Smooth muscle cell of the brain vasculature (primary cell): ENCODE measurements at places on chromosomes 1 and 21.

DNA sequence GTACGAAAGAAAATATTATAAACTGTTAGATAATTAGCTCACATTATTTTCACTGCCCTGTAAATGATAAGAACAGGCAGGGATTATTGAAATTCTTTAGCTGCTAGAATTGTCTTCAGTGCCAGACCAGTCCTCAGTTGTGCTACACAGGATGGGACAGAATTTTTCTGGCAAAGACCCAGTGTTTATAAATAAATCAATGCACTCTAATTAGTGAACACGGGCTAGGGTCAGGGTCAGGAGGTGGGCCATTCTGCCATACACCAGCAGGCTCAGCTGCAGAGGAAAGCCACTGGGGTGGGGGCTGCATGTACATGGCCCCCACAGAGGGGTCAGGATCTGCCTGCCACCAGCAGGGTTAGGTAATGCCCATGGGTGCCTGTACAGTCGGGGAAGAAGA lies 6.4 kb downstream of the BCAR3 start:
- DNase-seq = no peak

GRCh38 chr1:201146626-201147390 lies 7.5 kb downstream of the TMEM9 start:
- DNase-seq = no peak

GRCh38 chr1:29259802-29260441 lies 23.6 kb downstream of the PTPRU start:
- no peak for DNase-seq

DNA sequence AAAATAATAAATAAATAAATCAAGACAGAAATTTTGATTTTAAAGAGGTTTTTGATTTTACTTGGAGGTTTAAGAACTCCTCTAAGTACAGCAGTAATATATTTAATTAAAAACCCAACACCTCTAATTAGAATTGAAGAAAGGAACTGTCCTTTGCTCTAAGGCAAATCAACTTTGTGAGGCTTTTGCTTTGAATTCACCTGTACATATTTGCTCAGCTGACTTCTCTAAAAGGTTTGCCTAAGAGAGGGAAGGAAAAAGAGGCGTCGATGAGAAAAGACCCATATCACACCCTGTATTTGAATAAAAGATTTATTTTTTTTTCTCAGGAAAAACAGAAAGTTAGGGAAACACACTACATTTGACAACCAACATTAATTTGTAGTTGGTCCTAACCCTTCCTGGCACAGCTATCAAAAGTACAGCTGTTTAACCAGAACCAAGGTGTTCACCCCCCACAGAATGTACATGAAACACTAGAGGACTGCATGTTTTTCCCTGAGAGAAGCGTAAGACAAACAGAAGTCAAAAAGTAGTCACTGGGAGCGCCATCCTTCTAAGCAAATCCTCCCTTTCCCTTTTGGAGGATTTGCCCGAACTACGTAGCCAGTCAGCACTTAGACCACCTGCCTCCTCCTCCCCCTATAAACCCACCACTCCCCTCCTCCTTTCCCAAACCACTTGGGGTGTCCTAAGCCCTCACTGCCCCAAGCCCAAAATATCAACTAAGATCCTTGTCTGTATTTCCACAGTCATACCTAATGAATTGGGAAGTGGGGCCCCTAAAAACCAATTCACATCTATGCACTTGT lies 4.9 kb downstream of the MCL1 start:
- DNase-seq = no peak

DNA sequence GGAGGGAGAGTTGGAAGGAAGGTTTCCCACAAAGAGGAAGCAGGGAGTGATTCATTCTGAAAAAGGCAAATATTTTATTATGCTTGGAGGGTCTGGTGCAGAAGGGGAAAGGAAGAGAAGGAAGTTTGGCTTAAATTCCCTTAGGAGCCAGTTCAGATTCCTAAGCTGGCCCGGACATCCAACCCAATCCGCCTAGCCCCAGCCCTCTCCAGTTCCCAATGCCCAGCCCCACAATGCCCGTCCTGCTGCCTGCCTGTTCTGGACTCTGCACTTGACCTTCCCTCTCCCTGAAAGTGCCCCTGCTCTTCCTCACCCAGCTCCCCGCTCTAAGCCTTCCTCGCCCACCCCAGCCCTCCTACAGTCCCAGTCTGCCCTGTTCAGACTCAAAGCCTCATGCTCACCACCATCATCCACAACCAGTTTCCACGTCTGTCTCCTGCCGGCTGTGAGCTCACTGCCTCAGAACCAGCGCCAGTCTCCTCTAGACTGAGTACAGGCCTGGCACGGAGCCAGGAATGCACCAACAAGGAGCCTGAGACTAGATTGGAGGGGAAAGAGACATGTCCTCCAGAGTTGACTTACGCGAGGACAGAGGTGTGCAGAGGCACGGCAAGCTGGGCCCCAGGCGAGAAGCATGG lies 18.9 kb downstream of the CAPN2 start:
- no peak for DNase-seq

DNA sequence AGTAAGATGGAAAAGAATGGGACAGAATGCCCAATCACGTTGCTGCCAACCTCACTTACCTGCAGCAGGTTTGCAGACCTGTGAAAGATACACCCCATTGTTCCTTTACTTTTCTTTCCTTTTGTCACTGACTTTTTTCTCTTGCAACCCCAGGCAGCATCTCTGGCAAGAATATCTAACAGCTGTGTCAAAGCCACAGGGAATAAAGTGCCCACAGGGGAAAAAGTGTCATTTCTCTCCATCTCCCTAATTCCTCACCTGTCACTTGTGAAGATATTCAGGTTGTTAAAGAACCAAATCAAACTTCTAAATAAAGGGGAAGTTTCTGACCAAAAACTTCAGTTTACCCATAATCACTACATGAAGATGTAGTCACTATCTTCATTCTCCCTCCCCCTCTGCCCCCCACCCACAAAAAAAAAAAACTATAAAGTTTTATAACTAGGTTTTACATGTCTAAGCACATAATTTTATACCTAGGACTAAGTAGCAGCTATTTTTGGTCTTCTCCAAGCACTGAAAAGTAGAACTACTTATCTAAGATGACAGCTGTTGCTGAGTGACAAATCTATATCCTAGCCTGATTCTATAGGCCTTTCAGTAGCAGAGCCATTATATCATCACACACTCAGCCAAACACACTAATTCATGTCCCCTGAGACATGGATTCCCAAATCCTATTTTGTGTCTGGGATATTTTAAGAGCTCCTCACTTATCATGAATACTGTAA lies 54.9 kb downstream of the TBX15 start:
- DNase-seq = no peak

GRCh38 chr1:240672132-240672811 lies 60.3 kb upstream of the GREM2 start:
- no peak for DNase-seq

DNA sequence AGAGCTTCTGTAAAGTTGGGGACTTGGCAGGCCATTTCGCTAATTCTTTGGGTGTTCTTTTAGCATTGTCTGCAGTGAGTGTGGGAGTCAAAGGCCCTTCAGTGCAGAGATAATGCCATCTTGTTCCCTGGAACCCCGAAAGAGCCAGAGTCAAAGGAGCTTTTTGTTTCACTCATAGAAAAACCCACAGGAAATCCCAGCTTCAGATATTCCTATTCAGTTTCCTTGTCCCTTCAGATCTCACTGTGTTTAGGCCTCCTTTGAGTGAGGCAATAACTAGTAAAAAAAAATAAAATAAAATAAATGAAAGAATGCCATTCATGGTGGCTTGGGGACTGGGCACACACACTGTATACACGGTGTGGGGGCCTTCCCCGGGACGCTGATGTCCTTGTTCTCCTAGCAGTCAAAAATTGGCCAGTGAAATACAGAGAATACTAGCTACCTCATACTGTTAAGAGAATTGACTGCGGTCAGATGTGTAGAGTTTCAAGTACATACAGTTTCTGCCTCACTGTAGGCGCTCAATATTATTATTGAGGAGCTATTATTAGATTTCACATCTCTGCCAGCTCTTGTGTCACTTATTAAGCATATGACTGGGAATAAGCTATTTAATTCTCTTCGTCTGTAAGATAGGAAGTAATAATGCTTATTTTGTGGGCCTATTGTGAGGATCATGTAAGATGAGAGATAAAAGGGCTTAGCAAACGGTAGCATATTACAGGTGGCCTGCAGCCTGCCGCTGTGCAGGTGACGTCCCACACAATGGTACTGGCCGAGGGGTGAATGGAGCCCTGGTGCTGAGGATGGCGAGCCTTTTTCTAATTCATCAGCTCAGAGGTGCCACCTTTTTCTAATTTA lies 16.7 kb downstream of the DISC1 start:
- DNase-seq = no peak

GRCh38 chr1:237040823-237041222 lies 1.2 kb upstream of the RYR2 start:
- DNase-seq = no peak

DNA sequence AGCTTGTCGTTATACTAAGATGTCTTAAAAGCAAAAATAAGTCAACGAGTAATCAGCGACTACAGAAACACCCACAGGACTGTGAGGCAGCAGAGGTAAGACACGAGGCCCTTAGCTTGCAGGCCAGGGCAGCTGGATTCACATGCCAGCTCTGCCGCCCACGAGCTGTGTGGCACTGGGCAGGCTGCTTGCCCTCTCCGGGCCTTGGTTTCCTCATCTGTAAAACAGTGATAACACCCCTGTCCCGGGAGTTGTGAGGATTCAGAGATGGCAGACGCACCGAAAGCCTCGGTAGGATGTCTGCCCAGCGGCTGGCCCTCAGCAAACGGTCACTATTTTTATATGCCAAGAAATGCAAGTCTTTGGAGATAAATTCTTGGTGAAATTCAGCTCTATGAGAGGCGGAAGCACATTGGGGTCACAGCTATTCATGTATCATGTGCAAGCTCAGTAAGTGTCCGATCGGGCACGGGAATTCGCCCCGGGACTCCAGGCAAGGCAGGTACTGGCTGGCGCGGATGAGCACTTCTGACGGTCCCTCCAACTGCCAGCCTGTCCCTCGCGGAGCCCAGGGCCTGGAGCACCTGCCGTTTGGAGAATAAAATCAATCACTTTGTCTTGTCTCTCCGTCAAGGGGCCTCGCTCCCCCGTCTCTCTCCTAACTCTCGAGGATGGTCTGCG lies 1.1 kb downstream of the C2CD2 start:
- DNase-seq = no peak

DNA sequence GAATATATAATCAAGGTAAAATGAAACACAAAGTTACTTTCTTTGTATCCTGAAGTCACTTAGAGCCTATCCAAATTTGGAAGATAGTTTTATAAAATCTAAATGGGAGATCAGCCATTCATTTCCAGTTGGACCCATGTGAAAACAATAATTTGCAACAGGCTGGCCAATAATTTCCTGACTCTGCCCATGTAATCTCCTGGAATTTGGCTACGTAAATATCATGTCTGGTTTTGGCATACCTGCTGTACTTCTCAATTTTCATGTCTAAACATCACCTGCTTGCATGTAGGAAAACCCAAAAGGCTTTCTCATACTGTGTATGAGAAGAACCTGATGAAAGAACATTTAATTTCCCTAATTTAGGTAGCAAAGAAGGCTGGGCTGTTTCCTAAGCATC lies 7.7 kb upstream of the CYP4Z1 start:
- no peak for DNase-seq

DNA sequence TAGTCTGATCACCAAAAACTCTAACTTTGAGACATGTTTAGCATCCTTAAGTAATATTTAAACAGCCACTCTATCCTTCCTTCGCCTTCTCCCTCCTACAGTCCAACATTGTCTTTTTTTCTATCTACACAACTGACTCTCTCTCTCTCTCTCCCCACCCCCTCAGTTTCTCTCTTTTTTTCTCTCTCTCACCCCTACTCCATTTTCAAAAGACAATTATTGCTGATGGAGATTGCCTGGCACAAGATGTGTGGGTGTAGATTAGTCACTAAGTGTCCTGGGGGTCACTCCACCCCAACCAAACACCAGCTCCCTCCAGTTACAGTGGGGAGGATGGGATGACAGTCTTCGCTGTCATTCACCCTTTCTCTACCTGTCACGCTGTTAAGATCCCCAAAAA lies 94.5 kb upstream of the NFIA start:
- no peak for DNase-seq

- DNase-seq = no peak
These were observed 1.7 kb downstream of the TOR3A start for GRCh38 chr1:179083533-179083932.

- DNase-seq = no peak
These were observed 162.1 kb downstream of the GLUL start for GRCh38 chr1:182229451-182229850.

- no peak for DNase-seq
These were observed 29.4 kb downstream of the SNX27 start for GRCh38 chr1:151641229-151641628.

DNA sequence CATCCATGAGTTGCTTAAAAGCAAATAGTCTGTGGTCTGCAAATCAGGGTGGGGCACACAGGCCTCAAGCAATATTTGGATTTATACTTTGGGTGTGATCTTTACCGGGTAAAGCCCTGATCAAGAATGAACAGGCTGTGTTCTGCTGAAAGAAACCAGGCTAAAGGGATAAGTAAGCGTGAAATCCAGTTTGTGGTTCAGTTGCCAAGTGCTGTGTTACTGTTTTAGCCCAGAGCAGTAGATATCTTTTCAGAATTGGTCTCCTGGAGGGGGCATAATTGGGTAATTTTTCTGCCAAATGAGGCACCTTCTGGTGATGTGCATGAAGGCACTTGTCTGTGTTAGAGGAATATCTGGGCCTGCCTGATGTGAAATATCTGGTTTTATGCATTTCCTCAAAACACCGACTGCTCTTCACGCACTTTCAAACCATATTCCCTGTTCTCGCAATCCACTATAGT lies 21.4 kb downstream of the AIM2 start:
- DNase-seq = no peak

GRCh38 chr1:54415991-54416390 lies 9.8 kb upstream of the SSBP3 start:
- no peak for DNase-seq

DNA sequence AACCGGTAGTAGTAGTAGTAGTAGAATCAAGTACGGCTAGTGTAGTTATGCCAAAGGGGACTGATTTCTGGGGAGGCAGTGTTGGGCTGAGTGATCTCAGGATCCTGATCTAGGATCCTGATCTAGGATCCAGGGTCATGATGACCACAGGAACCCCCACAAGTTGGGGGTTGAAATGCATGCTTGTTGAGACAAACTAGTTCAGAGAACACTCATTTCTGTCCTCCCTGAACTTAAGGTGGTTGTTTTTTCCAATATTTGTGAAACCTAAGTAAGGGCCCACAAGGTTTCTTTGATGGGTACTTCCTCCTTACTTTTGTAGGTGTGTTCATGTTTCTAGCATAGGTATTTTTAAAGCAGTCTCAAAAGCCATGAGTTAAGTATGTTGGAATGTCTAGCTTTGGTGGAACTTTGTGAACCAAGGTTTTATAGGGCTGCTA lies 33.9 kb upstream of the PDC start:
- no peak for DNase-seq

DNA sequence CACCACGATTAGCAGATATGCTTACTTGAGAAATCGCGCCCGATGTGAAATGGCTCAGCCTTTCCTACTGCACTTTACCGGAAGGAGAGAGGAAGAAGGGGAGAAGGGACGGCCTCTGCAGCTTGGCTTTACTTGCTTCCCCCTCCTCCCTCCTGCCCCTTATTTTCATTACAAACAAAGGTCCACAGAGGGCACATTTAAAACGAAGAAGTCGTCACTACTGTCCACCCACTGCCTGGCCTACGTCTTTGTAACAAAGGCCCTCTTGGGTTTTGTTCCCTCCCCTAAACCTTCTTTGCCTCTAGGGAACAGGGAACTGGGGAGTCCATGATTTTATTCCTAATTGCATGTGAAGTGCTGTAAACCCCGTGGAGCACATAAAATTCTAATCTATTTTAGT lies 308.5 kb downstream of the LMX1A start:
- no peak for DNase-seq

- no peak for DNase-seq
These were observed 10.5 kb upstream of the CNTN2 start for GRCh38 chr1:205032508-205032907.

GRCh38 chr1:209673631-209674417 lies 1.4 kb upstream of the G0S2 start:
- DNase-seq = no peak
